A549 treated with AZD2906 at 1 μM for 4 hours (cell line): ENCODE measurements at places on chromosomes 1 and 21. TPM values are rescaled to one million over a fixed set of nuclear protein-coding genes. Genes with fewer than 3 reads are reported as not detected.

SHE gene
- 0.10 to 0.17 TPM (median 0.15 TPM) in 5 replicates for total RNA-seq

POU3F1 gene
- total RNA-seq, result 0.03 to 0.06 TPM in 2 of 5 replicates, not detected in the others

KRTAP27-1 gene
- total RNA-seq, result not detected in 5 replicates

RGL1 gene
- total RNA-seq, result 0.61 to 0.81 TPM (median 0.71 TPM) in 5 replicates

PDE9A gene
- 1.2 to 1.5 TPM (median 1.3 TPM) in 5 replicates for total RNA-seq

LCE2B gene
- total RNA-seq, result not detected in 5 replicates
